Urothelium cell line (cell line): ENCODE measurements at places on chromosomes 12 and 14.

DNA sequence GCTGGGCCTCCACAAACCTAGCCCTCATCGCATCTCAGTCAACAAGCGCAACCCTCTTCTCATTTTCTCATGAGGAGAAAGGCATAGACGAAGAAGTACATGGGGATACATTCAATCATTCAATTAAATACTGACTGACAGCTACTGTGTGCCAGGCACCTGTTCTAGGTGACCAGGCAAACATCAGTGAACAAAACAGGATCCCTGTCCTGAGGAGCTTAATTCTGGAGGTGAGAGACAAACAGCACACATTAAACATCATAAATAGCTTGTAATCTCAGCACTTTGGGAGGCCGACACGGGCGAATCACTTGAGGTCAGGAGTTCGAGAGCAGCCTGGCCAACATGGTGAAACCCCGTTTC lies 362 bp upstream of the ACYP1 start:
- DNase-seq, result no peak

DNA sequence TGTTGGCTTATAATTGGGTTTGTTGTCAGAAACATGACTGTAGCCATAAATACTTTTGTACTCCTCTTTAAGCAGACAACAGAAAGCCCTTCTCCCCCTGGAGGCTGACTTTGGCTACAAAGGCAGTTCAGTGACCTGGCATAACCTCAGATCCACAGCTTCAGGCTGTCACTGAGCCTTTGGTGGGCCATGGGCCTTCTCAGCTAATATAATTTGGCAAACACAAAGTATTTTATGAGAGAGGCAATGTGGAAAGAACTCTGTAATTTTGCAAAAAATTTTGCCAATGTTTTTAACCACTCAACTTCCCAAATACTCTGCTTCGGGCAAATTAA lies 15.5 kb upstream of the MGP start:
- DNase-seq, result no peak

DNA sequence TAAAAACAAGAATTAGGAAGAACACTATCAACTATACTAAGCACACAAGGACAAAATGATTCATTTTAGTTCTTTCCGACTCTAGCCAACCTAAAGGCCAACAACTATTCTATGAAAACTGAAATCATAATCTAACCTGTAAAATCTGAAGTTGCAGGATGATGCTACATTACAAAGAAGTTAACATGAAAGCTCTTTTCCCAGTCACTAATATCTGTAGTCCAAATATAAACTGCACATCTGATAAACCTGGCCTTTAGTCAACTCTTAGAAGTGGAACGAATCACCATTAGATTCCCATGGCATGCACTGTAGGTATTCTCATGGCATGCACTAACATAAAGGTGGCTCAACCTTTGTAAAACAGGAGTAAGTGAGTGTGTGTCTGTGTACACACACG lies 41.7 kb downstream of the BLTP3B start:
- no peak for DNase-seq

DNA sequence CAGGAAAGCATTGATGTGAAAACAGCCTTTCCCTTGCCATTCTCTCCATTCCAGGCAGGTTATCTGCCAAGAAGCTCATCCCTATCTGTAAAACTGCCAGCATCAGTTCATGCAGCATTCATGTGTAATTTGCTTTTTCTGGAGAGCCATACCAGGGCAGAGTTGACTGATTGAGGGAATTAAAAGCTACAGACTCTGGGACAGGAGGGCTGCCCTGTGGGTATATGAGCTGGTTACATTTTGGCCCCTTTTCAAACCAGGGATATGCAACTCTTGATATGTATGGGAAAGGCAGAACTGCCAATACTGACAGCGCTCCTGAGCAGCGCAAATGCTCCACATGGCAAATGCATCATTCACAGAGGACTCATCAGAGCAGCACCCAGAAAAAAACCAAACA lies 53.7 kb downstream of the SYT1 start:
- no peak for DNase-seq

DNA sequence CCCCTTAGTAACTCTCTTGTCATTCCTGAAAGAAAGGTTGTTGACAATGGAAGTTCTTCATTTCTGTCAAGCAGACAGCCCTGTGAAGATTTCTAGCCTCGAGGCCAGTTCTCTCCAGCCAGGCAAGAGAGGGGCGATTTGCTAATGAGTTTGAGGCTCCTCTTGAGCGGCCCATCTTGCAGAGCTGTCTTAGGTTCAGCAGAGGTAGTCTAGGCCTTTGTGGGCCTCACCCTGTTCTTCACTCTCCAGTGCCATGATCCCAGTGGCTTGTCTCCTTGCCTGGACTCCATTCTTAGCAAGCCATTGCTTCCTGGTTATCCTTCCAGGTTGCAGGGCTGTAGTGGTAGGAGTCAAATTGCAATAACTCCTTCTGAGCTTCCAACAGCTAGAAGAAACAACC lies 9.7 kb downstream of the TPH2 start:
- no peak for DNase-seq

GRCh38 chr12:114976959-114977358 lies 293.0 kb upstream of the TBX3 start:
- DNase-seq, result no peak

DNA sequence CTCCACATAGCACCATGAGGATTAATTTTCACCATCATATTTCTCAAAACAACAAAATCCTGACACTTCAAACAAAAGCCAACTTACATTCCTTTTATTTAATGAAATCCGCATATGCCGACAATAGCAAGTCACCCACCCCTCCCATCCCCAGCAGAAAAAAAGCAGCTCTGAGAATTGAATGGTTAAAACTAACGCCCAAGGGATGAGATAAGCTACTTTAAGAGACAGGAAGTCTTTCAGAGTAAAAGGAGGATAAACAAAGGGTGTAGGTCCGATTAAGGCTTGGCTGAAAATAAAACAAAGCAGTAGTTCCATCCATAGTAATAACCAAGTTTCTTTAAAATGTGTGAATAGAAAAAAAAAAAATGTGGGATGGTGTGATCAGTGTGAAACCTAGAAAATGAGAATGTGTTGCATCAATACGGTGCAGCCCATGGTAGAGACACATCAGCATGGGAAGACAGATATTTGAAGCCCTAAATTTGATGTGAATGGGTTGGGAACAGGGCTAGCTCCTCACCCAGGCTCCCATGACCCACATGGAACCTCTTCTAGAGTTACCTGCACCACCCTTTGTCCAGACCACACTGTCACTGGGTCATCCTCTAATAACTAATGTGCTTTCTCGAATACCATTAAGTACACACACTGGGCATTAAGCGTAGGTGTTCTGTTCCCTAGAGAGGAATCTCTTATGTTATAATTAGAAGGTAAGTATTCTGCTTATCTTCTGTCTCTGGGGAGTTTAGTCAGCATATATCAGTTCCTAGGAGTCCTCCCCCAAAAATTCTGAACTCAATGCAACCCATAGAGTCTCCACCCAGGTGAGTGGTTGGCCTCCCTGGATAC lies 31.7 kb downstream of the RTRAF start:
- DNase-seq, result no peak

DNA sequence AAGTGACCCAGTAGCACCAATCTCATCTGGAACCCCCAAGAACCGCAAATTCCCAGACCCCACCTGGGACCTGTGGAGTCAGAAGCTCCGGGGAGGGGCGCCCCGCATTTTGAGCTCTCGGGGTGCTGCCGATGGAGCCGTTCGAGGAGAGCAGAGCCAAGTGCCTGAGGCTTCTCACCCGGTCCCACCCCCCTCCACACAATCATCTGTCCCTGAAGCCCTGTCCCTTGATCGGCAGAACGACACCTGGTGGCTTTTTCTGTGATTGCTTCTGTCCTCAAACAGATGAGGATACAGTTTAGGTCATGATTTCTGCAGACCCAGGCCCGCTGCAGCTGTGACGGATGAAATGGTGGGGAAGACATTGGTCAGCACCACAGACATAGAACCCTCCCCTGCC lies 74.7 kb downstream of the NOC4L start:
- peak; percentile 52 for DNase-seq

DNA sequence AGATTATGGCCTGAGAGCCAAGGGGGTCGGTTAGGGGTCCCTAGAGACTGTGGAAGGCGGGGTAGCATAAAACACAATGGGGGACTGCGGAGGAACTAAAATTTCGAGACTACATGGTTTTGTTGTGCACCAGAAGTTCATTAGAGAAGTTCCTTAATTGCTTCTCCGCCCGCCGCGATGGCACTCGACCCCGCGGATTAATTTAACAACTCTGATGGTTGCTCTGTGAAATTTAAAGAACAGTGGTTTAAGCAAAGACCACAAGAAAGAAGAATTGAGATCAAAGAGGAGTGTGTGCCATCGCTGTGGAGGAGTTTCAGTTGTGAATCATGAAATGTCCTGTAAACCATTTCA lies 1.4 kb upstream of the CCDC88C start:
- DNase-seq, result no peak

- no peak for DNase-seq
Observed at GRCh38 chr12:728781-729180, 23.6 kb upstream of the WNK1 start.

DNA sequence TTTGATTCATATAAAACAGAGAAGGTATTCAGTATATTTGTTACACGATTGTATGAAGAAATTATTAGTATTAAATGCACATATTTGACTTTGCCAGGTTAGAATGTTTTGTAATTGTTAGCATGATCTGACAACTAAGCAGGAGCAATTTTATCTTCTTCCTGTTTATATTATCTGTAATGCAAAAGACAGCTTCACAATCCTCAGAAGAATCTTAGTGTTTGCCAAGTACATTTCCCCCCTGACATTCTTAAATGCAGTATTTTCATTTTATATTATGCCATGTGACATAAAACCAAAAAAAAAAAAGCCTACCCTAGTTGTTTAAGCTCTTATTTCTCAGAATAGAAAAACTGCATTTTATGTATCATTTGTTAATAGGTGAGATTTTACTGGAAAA lies 469.4 kb downstream of the FOXG1 start:
- DNase-seq, result no peak

GRCh38 chr12:18653465-18653864 lies 84.3 kb downstream of the PLCZ1 start:
- DNase-seq, result no peak

DNA sequence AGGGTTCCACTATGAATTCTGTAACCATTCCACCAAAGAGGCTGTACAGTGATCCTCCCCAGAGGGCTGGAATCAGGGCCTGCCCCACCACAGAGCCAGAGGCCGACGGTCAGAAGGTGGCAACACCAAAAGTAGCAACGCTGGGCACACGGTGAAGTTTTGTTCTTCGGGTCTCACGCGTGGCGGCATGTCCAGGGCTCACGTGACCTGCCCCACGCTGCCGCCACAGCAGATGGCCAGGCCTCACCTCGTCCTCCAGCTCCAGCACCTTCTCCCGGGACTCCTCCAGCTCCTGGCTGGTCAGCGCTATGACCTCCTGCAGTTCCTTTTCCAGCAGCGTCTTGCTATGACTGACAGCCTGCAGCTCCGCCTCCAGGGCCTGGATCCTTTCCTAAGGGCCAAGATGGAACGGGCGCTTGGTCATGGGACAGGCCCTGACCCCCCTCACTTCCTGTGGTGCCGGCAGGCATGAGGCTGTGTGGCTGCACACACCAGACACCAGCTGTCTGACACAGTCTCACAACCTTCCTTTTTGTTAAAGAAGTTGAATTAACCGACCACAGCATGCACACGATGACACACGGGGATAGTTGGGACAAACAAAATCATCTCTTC lies 22.4 kb upstream of the ANKLE2 start:
- no peak for DNase-seq

DNA sequence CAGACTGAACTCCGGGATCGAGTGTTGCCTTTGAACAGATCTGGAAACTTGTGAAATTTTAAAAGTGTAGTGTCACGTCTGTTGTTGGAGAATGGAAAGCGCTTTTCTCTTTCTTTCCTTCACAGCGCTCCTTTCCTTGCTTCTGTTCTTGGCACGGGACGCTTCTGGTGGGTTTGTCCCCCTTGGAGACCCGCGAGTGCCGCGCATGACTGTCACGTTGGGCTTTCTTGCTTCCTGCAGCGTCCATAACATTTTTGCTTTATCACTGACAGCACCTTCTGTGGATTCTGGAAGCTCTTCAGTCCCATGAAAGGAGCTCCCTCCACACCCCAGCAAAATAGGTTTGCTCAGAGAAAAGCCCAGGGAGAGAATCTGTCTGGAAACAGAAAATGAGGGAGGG lies 193.0 kb upstream of the TMEM132C start:
- DNase-seq, result no peak

GRCh38 chr12:726281-727140 lies 25.9 kb upstream of the WNK1 start:
- no peak for DNase-seq

- peak; percentile 87 for DNase-seq
Observed at GRCh38 chr12:57904848-57905811, 36.2 kb upstream of the ATP23 start.

- no peak for DNase-seq
Observed at GRCh38 chr14:102227184-102227964, 77.6 kb downstream of the MOK start.

DNA sequence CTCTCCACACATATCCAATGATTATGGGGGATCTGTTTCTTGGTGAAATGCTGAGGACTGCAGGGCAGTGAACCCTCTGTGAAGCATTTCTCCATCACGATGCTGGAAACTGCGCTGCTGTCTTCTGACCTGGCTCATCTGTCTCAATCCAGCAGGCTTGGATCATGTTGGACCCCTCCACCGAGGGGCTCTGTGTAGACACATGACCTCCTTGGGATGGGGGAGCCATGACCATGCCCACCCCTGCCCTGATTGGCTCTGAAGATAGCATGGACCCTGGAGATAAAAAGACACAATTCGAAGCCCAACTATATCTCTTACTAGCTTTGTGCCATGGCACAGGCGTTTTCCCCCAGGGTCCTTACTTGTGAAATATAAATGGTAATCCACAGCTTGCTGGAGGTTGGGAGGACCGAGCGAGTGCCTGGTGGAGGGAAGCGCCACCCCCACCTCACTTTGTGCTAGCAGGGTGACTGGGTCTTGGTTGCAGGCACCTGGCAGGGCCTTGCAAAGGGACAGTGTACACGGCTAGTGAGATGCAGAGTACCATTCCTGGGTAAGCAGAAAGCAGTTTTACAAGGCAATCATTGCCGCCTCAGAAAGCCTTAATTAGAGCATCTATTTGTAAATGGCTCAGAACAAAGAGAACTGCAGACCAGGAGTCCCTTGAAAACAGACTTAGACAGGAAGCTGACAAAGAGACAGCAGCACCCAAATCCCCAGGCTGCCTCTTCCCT lies 2.4 kb upstream of the KRT83 start:
- no peak for DNase-seq

DNA sequence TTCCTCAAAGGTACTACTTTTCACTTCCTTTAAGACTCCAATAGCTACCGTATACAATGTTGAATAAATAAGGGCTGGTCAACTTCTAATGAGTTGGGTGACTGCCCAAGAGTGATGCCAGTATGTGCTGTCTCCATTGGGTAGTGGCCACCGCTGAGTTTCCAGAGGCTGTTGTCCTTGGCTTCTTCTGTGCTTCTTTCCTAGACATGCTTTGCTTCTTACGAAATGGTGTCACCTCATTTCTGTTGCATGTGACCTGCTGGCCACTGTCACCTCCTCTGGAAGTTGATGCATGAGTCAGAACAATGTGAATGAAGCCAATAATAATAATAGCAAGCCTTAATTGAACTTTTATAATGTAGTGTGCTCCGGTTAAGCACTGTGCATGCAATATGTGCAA lies 7.5 kb upstream of the NID2 start:
- no peak for DNase-seq
